ENCODE measurements at places on chromosomes 2 and 18.
A peak's percentile ranks its signal among the peaks of the same experiment; 100 is the strongest.

DNA sequence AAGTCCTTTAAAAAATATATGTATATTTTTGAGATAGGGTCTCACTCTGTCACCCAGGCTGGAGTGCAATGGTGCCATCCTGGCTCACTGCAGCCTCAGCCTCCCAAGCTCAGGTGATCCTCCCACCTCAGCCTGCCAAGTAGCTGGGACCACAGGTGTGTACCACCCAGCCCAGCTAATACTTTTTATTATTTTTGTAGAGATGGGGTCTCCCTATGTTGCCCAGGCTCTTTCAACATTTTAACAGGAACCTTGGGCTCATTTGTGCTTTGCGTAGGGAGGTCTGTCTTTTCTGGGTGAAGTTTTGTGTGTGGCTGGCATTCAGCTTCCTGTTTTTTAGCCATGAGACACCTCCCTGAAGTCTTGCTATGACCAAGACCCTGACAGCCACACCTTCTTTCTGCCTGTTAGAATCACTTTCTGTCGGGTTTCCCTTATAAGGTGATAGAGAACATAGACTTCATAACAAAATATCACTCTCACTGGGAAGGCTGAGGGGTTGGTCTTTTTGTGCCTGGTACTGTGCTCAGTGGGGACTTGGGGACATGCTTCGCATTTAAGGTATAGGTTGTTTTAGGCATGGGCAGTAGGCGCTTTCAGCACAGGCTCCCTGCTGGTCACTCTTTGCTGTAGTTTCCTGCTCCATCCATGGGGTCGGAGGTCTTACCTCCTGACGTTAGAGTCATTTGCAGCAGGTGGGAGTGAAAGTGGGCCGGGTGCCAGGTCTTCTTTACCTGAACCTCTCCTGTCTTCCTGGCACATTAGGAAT lies 3.4 kb downstream of the RAB31 start:
- H3K36me3 ChIP-seq, result no peaks in the 10 kb centered on the region
- peaks cover 15% of the 10 kb centered on the region for H3K4me1 ChIP-seq
- no peak for DNase-seq
- no peaks in the 10 kb centered on the region for H3K27me3 ChIP-seq
- H3K27ac ChIP-seq, result peak overlapping the region; percentile 22
- H3K4me3 ChIP-seq, result peak overlapping the region; percentile 85

DNA sequence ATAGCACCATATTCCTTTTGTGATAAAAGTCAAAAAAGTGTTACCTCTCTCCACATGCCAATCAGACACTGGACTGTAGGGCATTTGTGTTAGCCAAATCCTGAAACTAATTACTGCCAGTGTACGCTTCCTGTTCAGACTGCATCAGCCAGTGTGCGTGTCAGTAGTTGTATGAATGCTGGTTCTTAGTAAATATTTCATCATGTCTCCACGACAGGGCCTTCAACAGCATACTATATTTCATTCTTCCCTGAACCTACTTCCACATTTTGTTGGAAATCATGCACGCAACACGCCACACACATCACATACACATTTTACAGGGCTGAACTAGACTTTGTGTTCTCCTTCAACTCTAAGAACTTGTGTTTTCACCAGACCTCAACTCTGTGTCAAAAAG lies 77.5 kb downstream of the EPB41L3 start:
- H3K4me3 ChIP-seq, result no peak overlapping the region
- no peak overlapping the region for H3K27ac ChIP-seq
- DNase-seq, result no peak
- no peaks in the 10 kb centered on the region for H3K27me3 ChIP-seq

- H3K27me3 ChIP-seq, result no peaks in the 10 kb centered on the region
- H3K4me3 ChIP-seq, result no peak overlapping the region
- DNase-seq, result no peak
- H3K4me1 ChIP-seq, result peaks cover 2% of the 10 kb centered on the region
- H3K27ac ChIP-seq, result no peak overlapping the region
Measured at GRCh38 chr2:13524492-13524891, 807.8 kb downstream of the TRIB2 start.

DNA sequence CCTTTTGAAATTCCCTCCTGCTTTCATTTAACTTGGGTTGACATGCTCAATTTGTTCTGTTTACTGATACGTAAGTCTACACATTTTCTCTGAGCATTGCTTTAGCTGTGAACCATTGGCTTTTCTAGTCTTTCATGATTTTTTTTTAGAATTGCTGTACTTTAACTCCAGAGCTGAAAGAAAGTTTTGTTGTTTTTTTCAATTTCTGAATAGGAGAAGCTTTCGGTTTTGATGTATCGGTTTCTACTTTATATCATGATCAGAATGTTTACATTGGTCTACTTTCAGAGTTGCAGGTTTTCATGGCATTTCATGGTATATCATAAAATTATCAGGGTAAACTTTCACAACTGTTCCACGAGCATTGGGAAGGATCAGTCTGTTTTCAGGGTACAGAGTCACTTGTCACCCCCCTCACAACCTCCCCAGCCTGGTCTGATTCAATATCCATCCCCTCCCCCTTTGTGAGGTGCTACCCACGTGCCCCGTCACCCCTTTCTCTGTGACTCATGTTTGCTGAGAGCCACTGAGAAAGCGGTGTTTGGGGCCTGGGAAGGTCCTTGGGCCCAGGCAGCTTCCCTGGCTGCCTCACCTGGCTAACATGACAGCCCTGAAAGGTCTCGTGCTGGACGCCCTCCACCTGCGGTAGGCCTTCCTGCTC lies 7.0 kb downstream of the ASTL start:
- H3K36me3 ChIP-seq, result no peaks in the 10 kb centered on the region
- no peak overlapping the region for H3K27ac ChIP-seq
- no peak overlapping the region for H3K4me3 ChIP-seq
- H3K4me1 ChIP-seq, result no peaks in the 10 kb centered on the region
- no peak for DNase-seq

- DNase-seq, result no peak
- H3K4me1 ChIP-seq, result no peaks in the 10 kb centered on the region
- H3K27ac ChIP-seq, result no peak overlapping the region
- H3K27me3 ChIP-seq, result no peaks in the 10 kb centered on the region
- no peaks in the 10 kb centered on the region for H3K36me3 ChIP-seq
Measured at GRCh38 chr2:106011380-106011779, 182.7 kb downstream of the UXS1 start.
